ENCODE measurements at places on chromosomes 5 and 9. TPM values are rescaled to one million over a fixed set of nuclear protein-coding genes. Genes with fewer than 3 reads are reported as not detected.

- peaks cover 5% of the 10 kb centered on the region for H3K4me1 ChIP-seq
- DNase-seq = no peak
- H3K36me3 ChIP-seq = peaks cover 4% of the 10 kb centered on the region
- 0 out of 2 replicates have a peak overlapping the region, but pooled peaks have one; percentile 76 for H3K27ac ChIP-seq
Measured at GRCh38 chr9:128770286-128771030, 1.3 kb downstream of the ZER1 start.

The FBP2 gene
- total RNA-seq = not detected

DNA sequence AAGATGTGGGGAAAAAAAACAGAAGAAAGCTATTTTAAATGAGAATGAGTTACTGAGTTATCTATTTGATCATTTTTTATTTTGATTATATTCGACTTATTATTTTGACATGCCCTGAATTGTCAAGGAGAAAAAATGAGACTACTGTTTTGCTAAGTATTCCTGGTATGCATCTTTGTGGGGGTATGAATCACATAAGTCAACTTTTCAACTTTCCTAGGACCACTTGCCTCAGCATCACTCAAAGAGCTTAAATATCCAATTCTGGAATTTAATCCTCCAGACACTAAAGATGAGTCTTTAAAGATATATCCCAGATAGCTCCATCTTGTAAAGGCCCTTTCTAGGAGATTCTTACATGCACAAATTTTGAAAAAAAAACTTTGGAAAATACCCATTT lies 17.4 kb upstream of the SPDL1 start:
- no peak for DNase-seq
- H3K36me3 ChIP-seq = no peaks in the 10 kb centered on the region
- H3K4me3 ChIP-seq = no peak overlapping the region
- H3K4me1 ChIP-seq = no peaks in the 10 kb centered on the region

The CDH9 gene
- total RNA-seq = not detected

GRCh38 chr5:176725521-176726280 lies 78.4 kb downstream of the TSPAN17 start:
- H3K4me3 ChIP-seq = no peak overlapping the region
- peaks cover 67% of the 10 kb centered on the region for H3K27me3 ChIP-seq
- H3K27ac ChIP-seq = no peak overlapping the region
- DNase-seq = no peak

The PTGER4 gene
- 10.6 TPM for total RNA-seq

DNA sequence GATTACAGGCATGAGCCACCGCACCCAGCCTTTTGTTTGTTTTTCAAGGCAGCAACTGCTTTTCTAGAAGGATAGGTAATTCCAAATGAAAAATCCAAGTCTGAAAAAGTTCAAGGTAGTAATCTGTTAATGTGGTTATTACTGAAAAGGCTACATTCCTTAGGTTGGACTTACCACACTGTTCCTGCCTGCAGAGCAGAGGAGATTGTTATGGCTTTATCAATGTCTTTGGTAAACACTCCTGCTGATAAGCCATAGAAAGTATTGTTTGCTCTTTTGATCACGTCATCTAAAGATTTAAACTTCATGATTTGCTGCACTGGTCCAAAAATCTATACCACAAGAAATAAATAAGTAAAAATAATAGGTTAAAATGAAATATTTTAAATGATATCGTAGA lies 43.4 kb downstream of the ALDH1A1 start:
- no peak overlapping the region for H3K4me3 ChIP-seq
- no peaks in the 10 kb centered on the region for H3K27me3 ChIP-seq
- DNase-seq = no peak
- no peaks in the 10 kb centered on the region for H3K36me3 ChIP-seq
- H3K4me1 ChIP-seq = no peaks in the 10 kb centered on the region
- no peak overlapping the region for H3K27ac ChIP-seq

The PCDHGB6 gene
- 2.8 TPM for total RNA-seq

The C9 gene
- total RNA-seq = not detected

DNA sequence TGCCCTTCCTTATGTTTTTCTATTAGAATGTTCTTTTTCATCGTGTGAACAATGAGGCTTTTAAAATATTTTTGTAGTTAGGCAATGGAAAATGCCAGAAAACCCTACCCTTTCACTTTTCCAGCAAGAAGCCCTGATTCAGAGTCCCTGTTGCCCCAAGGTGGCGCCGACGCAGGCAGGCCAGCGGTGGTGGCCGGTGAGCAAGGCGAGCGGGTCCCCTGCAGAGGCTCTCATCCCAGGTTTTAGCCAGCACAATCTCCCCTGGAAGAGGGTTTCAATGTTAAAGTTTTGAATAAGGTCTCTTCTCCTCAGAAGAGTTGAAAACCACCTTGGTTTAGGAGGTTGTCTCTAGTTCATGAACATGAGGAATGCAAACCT lies 40.8 kb upstream of the CKMT2 start:
- H3K36me3 ChIP-seq = peaks cover 3% of the 10 kb centered on the region
- H3K4me3 ChIP-seq = no peak overlapping the region
- H3K4me1 ChIP-seq = no peaks in the 10 kb centered on the region
- no peak overlapping the region for H3K27ac ChIP-seq

DNA sequence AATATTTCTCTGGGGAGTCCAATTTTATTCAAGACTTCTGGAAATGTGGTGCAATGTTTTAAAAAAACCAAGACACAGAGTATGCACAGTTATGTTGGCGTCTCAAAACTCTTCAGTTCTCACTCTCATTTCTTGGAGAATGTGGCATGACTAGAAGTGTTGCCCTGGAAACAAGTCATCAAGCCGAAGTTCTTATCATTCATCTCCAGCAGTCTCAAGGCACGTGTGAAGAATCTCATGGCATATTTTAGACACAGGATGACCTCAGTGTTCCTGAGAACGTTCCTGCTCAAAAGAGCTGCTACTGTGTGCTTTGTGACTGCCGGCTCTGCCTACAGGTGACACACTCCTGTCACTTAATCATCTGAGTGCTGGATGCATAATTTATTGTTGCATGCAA lies 147.4 kb upstream of the IRX4 start:
- H3K4me3 ChIP-seq = no peak overlapping the region
- H3K27me3 ChIP-seq = no peaks in the 10 kb centered on the region
- H3K27ac ChIP-seq = no peak overlapping the region
- no peak for DNase-seq

DNA sequence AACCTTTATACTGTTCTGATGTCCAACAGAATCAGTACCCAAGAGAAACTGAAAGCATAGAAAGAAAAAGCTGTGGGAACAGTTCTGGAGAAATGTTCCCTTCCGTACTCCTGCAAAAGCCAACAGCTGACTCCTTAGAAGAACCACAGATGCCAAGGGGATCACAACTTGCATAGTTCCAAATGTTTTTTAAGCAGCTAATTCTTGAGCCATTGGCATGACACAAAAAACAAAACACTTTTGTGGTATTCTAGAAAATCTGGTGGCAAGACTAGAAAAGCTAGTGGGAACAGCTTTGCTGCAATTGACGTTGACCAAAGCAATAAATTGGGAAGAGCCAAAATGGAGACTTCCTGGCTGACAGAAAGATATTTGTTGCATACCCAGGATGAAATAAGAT lies 189.9 kb downstream of the ARL15 start:
- no peak overlapping the region for H3K4me3 ChIP-seq
- no peak overlapping the region for H3K27ac ChIP-seq
- DNase-seq = no peak
- H3K27me3 ChIP-seq = no peaks in the 10 kb centered on the region
- no peaks in the 10 kb centered on the region for H3K36me3 ChIP-seq

DNA sequence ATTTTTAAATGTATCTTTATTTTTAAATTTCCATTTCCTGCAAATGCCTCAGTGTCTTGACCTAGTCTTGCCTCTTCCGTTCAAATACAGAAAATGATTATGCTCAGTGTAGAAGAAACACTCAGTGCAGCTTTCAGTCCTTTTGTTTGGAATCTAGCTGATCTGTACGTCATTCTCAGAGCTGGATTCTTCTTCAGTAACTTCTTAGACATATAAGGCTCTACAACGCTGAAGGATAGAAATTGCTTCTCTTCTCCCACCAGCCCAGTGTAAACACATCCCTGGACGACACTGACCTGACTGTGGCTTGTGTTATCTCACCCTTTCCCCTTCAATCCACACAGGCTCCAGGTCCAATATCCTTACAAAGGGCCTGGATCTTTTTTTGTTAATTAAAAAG lies 3.2 kb upstream of the ALDH1B1 start:
- H3K4me3 ChIP-seq = no peak overlapping the region
- DNase-seq = peak; percentile 80
- H3K36me3 ChIP-seq = no peaks in the 10 kb centered on the region
- H3K27me3 ChIP-seq = no peaks in the 10 kb centered on the region
- H3K4me1 ChIP-seq = peaks cover 11% of the 10 kb centered on the region
- peak overlapping the region; percentile 64 for H3K27ac ChIP-seq

The SLC1A3 gene
- total RNA-seq = 1.3 TPM

The IL31RA gene
- 0.90 TPM for total RNA-seq

DNA sequence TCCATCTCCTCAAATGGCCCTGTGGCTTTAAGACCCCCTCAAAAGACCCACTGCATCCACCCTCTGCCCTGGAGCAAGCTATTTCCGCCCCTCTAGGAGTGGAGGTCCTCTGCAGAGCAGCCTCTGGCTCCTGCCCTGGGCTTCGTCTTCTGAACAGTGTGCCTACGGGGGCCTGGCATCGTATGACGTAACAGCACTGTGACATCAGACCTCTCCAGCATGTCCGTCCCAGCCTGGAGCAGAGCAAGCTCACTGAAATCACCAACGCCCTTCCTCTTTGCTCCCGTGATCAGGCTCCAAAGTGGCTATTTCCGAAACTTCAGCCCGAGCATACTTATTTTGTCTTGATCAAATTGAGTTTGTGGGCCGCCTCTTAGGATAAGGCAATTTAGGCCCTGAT lies 69.1 kb upstream of the PTCH1 start:
- no peaks in the 10 kb centered on the region for H3K4me1 ChIP-seq
- no peak overlapping the region for H3K4me3 ChIP-seq
- DNase-seq = no peak
- peaks cover 14% of the 10 kb centered on the region for H3K27me3 ChIP-seq
- H3K27ac ChIP-seq = no peak overlapping the region
- no peaks in the 10 kb centered on the region for H3K36me3 ChIP-seq

- H3K4me3 ChIP-seq = no peak overlapping the region
- peaks cover 3% of the 10 kb centered on the region for H3K4me1 ChIP-seq
- H3K27ac ChIP-seq = no peak overlapping the region
Measured at GRCh38 chr9:120542701-120543490, 37.1 kb downstream of the CDK5RAP2 start.

DNA sequence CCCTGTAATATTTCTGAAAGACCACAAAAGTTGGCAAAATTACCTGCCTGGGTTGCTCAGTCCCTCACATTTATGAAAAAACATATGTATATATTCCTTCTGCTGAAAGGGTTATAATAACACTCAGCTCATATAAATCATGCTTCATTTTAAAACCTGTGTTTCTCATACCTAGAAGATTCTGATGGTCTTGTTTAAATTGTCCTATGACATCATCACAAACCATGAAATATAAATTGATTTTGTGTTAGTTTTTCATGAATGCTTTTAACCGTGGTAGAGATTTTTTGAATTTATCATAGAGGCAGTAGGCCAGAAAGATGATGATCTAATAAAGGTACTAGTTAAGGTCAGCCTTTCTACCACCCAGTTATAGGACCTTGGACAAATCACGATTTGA lies 31.4 kb downstream of the SRFBP1 start:
- H3K27ac ChIP-seq = no peak overlapping the region
- no peak for DNase-seq
- H3K36me3 ChIP-seq = no peaks in the 10 kb centered on the region
- H3K4me3 ChIP-seq = no peak overlapping the region
- H3K4me1 ChIP-seq = no peaks in the 10 kb centered on the region
- H3K27me3 ChIP-seq = no peaks in the 10 kb centered on the region

- H3K4me3 ChIP-seq = no peak overlapping the region
- no peaks in the 10 kb centered on the region for H3K36me3 ChIP-seq
- DNase-seq = no peak
- no peak overlapping the region for H3K27ac ChIP-seq
- H3K27me3 ChIP-seq = no peaks in the 10 kb centered on the region
Measured at GRCh38 chr5:35246411-35246810, 16.1 kb upstream of the PRLR start.

The REEP2 gene
- total RNA-seq = 12.4 TPM

- no peak for DNase-seq
- H3K36me3 ChIP-seq = peaks cover 35% of the 10 kb centered on the region
- peaks cover 5% of the 10 kb centered on the region for H3K4me1 ChIP-seq
- no peaks in the 10 kb centered on the region for H3K27me3 ChIP-seq
- no peak overlapping the region for H3K27ac ChIP-seq
Measured at GRCh38 chr9:134655586-134656333, 14.2 kb downstream of the COL5A1 start.

DNA sequence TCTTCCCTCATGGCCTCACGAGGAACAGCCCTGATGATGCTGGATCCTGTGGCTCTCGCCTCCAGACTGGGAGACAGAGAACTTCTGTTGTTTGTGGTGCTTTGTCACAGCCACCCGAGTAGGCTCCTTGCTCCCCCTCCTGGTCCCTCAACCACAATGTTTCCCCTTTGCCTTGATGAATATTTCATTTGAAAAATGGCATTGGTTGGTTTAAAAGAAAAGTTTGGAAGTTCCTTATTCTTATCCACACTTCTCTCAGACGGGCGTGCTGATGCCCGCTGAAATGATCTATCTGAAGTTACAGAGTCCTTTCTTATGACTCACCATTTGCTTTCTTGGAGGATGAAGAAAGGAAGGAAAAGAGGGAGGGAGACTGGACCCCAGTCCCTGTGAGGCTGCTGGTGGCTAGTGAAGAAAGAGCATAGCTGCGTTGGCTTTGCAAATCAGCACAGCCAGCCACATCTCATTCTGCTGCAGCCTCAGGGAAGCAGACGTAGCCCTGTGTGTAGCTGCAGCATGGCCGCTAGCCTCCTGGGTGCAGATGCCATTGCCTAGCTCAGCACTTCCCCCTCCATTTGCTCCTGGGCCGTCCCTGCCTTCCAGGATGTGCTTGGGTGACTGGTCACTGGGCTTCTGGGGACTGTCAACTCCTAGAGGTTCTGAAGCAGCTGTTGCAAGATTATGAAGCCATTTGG lies 185.9 kb downstream of the ERCC6L2 start:
- no peaks in the 10 kb centered on the region for H3K36me3 ChIP-seq
- H3K4me3 ChIP-seq = no peak overlapping the region
- H3K4me1 ChIP-seq = peaks cover 2% of the 10 kb centered on the region

- H3K4me1 ChIP-seq = peaks cover 2% of the 10 kb centered on the region
- H3K36me3 ChIP-seq = no peaks in the 10 kb centered on the region
- no peak for DNase-seq
- no peaks in the 10 kb centered on the region for H3K27me3 ChIP-seq
- H3K27ac ChIP-seq = no peak overlapping the region
- H3K4me3 ChIP-seq = no peak overlapping the region
Measured at GRCh38 chr5:107223066-107223465, 447.7 kb downstream of the EFNA5 start.

DNA sequence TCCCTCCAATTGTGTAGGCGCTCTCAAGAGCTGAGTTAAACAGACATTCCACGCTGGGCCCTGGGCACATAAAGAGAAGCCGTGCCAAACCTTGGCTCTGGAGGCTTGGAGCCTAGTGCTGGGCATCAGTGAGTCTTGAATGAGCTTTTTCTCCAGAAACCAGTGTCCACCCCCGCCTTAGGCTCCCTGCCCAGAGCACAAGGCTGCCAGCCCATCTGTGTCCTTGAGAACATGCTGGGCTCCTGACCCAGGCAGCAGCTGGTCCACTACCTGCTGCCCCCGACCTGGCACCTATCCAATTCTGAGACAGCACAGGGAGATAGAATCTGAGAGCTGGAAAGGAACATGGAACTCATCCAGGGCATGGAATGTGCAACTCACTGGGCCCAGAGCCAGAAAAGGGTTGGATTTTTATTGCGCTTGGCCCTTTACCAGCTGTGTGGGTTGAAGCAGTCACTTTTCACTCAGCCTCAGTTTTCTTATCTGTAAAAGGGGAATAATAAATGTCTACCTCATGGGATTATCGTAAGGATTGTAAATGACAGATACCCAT lies 92.4 kb upstream of the CPLX2 start:
- no peaks in the 10 kb centered on the region for H3K27me3 ChIP-seq
- no peak overlapping the region for H3K4me3 ChIP-seq
- DNase-seq = no peak
- H3K27ac ChIP-seq = no peak overlapping the region

Data from IMR-90 (cell line).